ENCODE measurements at places on chromosomes 1 and 21.

- DNase-seq = no peak
Measured at GRCh38 chr21:40752125-40752524, 94.8 kb downstream of the DSCAM start.

GRCh38 chr1:30675761-30676160 lies 47.6 kb downstream of the MATN1 start:
- no peak for DNase-seq

DNA sequence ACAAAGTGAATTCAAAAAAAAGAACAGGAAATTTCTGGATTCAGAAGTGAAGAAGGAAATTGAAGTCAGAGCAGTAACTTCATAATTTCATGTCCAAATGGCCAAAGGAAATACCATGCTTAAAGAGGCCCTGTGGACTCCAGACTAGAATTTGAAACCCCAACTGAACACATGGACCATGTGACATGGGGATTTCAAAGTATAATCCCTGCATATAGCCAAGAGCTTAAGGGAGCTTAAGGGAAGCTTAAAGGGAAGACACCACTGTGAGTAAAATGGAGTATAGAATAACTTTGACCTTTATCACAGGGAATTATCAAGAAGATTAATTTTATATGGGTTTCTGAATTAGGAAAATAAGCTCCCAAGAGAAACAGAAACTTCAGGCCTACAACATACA lies 241.8 kb upstream of the POGK start:
- no peak for DNase-seq

DNA sequence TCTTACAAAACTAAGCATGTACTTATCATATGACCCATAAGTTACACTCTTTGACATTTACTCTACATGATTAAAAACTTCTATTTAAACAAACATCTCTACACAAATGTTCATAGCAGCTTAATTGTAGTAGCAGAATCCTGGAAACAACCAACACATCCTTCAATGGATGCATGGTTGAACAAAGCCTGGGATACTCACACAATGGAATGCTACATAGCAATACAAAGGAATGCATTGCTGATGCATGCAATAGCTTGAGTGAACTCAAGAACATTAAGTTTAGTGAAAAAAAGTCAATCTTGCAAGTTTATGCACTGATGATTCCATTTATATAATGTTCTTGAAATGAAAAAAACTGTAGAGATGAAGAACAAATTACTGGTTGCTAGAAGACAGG lies 686.9 kb downstream of the LRRIQ3 start:
- no peak for DNase-seq

DNA sequence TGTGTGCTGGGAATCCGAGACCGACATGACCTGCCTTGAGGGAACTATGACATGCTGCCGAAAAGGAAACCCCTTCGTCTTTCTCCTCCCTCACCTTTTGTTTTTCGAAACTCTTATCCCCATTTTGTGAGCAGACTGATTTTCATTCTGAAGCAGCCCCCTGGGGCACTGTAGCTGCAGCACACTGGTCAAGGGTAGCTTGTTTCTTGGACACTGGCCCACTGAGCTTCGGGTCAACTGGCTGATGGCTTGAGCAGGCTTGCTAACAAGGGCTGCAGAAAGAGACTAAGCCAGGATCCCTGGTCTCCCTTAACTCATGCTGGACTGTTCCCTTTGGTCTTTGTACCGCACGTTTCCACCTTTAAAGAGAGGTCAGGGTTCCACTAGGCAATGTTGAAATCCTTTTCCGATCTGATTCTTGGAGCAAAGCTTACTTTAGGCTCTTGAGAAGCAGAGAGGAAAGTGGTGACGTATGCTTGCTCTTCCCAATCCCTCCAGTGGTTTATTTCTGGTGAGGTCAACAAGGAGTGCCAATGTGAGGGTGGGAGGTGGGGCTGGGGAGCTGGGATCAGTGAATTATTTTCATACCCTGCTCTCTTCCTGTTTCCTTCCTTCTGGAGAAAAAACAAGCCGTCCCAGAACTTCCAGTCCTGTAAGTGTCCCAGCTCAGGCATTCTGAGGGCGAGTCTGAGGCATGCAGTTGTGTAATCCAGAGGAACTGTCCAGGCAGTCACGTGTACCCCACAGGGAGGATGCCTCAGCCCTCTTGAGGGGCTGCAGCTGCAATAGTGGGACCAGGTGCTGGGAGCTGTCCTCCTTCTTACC lies 7.6 kb downstream of the CYP4B1 start:
- DNase-seq = no peak

GRCh38 chr1:203306965-203307541 lies 1.7 kb downstream of the BTG2 start:
- DNase-seq = no peak

DNA sequence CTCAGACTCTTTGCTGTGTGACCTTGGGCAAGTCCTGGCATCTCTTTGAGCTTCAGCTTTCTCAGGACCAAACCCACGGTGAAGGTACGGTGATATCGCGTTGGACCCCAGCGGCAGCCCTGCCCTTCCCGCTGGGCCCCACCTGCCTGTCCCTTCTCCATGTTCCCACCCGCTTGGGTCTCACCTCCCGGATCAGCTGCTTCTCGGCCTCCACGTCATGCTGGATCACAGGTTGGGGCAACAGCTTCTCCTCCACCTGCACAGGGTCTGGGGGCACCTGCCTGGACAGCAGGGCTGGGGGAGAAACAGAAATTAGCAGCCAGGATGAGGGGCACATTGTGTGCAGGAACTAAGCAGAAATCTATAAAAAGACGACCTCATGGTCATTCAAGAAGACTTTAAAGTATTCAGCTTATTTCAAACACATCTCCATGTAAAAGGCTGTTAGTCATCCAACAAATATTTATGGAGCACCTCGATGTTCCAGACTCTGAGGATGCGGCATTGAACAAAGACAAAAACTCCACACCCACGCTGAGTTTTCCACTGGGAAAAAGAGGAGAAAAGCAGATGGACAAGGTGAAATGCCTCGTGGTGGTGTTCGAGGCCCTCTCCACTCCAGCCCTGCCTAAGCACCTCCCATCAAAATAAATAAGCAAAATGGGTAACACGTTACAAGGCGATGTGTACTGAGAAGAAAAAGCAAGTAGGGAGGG lies 19.5 kb downstream of the KIF17 start:
- no peak for DNase-seq

DNA sequence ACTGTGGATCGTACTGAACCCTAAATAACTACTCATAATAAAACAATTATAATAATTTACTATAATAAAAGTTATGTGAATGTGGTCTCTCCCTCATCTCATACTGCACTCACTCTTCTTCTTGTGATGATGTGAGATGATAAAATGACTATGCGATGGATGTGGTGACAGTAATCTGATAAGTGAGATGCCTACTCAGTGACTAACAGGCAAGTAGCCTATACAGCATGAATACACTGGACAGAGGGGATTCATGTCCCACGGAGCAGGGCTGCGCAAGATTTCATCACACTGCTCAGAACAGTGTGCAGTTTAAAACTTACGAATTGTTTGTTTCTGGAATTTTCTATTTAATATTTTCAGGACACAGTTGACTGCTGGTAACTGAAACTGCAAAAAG lies 304.0 kb downstream of the DUSP10 start:
- DNase-seq = no peak

DNA sequence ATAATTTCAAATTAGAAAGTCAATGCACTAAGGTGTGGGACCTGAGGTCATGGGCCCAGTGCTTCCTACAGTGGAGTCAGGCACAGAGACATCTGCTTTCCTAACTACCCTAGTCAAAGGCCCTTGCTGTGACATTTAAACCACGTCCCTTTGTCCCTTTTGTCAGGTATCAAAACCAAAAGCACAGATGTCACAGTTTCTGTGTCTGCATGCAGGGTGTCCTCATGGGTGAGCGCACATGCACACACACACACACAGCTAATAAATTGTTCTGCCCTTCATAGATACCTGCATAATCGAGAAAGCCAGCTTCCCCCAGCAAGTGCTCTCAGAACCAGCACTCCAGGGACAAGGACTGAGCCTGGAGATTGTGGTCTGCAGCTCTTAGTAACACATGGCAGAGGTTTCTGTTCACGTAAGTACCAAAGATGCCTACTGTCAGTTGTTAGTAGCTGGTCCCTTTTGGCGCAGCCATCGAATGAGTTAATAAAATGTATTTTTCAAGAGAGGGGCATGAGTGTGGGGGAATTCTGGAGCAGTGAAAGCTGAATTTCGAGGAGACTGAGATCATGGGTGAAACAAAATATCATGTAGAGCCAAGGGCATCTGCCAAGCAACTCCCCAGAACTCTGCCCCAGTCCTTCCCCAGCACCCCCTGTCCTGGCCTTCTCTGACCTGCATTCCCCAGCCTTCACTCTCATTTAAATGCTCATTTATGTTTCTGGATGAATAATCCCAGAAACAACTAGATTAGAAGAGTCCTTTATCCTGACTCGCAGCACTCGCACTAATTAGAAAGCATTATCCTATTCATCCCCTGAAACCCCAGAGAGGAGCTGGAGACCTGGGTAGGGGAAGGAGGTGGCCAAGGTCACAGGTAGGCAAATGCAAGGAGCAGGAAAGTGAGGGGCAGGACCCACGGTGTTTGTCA lies 25.5 kb downstream of the TNR start:
- no peak for DNase-seq

GRCh38 chr1:237141502-237141901 lies 99.5 kb downstream of the RYR2 start:
- no peak for DNase-seq

DNA sequence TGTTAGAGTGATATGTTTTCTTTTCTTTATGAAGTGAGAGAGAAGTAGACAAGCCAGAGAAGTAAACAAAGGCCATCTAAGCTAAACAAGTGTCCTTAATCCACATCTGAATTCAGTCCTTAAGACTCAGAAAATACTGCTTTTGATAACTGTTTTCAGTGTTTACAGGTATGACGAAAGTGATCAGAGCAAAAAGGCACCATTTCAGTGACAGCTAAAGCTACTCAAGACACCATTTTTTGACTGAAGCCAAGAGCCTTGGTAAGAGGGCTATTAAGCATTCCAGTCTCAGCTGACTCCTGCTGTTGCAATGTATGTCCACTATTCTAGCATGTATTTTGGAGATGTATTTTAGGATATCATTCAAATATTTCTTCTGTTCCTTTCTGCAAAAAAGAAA lies 4.1 kb downstream of the KMO start:
- no peak for DNase-seq

GRCh38 chr1:150156868-150157603 lies 7.3 kb downstream of the PLEKHO1 start:
- no peak for DNase-seq

DNA sequence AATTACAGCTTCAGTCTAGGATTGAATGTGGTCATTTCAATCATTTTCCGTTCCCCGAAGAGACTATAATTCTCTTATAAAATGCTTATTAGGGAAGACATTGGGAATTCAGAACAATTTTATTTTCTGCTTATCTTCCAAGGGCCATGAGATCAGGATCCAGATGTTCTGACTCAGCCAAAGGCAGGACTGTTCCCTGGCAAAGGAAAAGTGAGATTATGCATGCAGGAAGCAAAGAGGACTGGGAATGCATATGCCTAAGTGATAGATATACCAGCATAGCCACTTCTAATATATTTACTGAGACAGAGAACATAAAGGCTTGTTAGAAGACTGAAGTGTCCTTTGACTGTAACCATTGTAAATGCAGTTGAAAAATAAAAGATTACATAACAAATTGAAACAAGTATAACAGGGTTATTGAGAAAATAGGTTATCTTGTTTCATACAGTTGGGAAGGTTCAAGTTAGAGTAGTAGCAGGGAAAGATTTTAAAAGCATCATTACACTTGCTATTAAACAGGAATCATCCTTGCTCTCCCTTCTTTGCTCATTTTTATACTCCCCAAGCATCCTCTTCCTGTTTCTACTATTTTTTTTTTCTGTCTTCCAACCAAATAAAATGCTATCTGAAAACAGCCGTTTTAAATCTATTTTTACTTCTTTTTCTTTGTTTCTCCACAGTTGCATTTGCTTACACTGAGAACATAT lies 439.6 kb upstream of the ADAMTS5 start:
- DNase-seq = no peak

GRCh38 chr1:52825868-52826267 lies 16.7 kb upstream of the ZYG11A start:
- no peak for DNase-seq

DNA sequence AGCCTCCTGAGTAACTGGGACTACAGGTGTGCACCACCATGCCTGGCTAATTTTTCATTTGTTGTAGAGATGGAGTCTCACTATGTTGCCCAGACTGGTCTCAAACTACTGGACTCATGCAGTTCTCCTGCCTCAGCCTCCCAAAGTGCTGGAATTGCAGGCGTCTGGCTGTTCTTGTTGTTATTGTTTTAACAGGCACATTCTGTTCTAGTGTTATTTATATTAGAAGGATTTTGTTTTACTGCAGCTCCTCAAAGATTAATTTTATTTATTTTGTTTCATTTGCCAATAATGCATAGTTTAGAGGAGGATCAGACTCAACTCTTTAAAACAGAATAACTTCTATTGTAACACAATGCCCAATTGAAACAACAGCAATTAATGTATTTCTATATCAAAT lies 35.5 kb downstream of the RGS2 start:
- no peak for DNase-seq

DNA sequence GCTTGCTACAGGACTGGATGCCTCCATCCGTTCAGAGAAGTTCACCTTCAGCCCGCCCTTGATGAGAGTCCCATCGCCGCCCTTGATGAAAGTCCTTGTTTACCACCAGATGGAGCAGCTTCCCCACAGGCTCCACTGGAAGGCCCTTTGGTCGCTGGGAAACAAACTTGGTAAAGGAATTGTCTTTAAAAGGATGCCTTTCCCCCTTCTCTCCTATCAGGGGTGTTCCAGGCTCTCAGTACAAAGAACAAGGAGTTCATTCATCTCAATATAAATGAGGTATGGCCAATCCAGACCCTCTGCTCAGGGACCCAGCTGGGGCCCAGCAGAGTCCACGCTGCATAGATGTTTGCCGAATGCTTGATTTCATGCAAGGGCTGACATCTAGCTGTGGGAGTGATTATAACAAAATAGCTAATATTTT lies 50.8 kb downstream of the CAPN9 start:
- no peak for DNase-seq

DNA sequence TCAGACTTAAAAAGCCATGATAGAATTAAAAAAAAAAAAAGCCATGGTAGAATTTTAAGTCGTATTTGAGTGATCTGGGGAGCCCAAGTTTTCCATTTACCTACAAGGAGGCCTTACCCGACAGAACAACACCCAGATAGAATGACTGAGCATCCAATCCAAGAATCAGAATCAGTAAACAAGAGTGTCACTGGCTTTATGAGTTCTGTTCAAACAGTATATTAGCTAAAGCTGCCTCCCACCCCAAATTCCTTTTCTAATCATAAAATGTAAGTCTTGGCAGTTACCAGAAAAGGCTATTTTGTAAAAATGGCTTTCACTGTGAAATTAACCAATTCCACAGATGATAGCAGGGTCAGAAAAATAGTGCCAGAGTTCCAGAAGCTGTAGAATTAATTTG lies 1.2 kb downstream of the GTF2B start:
- DNase-seq = no peak

DNA sequence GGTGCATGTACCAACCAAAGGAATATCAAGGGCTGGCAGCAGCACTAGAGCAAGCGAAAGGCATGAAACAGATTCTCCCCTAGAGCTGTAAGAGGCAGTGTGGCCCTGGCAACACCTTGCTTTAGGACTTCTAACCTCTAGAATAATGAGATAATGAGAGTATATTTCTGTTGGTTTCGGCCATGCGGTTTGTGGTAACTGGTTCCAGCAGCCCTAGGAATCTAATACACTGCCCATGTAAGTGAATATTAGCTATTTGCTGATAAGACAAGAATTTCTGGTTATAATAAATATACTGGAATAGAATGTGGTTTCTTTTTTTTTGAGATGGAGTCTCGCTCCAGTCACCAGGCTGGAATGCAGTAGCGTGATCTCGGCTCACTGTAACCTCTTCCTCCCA lies 199.4 kb downstream of the GABPA start:
- no peak for DNase-seq

- DNase-seq = no peak
Measured at GRCh38 chr1:94084547-94084946, 36.4 kb downstream of the ABCA4 start.

All from NCI-H2081 treated with DMSO at 0.1 percent for 48 hours (cell line).